Globus pallidus (tissue), 1 donor: ENCODE measurements at places on chromosomes 6 and 20.

DNA sequence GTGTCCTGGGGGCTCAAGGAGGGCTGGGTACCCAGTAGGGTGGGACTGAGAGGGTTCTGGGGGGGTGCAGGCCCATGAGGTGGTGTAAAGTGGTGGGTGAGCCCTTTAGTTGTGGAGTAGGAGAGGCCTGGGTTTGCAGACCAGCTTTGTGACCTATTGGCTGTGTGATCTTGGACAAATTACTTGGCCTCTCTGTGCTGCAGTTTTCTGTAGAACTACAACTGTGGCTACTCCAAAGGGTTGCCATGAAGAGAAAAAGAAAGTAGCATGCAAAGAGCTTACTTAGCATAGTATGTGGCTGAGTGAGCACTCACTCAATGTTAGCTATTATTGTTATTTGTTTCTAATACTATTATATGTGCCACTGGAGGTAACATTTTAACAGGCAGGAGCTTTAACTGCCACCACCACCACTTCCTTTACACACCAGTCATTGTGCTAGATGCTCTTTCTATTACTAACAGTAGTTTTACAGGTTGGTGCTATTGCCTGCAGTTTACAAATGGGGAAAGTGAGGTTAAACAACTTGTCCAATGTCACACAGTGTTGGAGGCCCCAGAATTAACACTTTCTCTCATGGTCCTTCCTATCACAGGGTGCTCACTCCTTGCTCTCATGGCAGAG is 286.8 kb downstream of the DHX35 start:
- no peak for DNase-seq

GRCh38 chr20:41222296-41222695 is 85.0 kb downstream of the PLCG1 start:
- DNase-seq: peak; percentile 95

DNA sequence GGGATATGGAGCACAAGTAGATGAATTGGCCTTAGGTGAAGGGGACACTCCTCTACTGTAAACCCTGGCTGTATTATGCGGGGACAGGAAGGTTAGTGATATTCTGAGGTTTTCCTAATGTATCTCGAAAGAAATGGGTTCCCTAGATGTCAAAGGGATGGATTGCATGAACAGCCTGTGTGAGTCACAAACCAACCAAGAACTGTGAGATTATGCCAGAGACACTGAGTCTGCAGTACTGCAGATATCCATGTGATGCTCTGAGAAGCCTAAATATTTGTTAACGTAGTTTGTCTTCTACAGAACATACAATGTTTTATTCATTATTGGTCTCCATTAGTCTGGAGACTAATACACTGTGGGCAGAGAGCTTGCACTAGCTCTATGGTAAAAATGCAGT is 182.2 kb downstream of the AKAP7 start:
- DNase-seq: no peak

DNA sequence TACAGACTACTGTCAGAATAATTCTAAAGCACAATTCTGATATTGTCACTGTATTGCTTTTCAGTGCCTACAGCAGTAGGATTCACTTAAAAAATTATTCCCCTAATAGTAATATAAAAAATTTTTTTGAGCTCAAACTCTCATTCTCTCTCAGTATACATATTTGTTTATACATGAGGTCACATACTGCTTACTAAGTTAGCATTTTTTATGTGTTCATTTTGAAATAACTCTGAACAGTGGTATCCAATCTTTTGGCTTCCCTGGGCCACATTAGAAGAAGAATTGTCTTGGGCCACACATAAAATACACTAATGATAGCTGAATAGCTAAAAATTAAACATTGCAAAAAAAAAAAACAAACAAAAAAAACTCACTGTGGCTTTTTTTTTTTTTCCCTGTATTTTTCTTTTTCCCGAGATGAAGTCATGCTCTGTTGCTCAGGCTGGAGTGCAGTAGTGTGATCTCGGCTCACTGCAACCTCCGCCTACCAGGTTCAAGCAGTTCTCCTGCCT is 38.6 kb downstream of the ASXL1 start:
- no peak for DNase-seq

GRCh38 chr6:92777146-92777740 is 642.1 kb downstream of the EPHA7 start:
- DNase-seq: peak; percentile 24

DNA sequence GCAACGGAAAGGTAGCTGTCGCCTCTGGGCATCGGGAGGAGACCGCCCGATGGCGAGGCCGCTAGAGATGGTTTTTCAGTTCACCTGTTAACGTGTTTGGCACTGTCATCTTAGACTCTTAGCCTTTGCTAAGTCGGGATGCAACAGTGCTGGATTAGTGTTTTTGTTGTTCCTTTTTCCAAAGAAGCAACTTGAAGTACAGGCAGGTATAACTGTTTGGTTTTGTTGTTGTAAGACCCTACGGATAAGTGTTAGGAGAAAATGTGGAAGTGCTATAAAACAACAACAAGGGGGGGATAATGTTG is 723 bp downstream of the MANEA start:
- no peak for DNase-seq

DNA sequence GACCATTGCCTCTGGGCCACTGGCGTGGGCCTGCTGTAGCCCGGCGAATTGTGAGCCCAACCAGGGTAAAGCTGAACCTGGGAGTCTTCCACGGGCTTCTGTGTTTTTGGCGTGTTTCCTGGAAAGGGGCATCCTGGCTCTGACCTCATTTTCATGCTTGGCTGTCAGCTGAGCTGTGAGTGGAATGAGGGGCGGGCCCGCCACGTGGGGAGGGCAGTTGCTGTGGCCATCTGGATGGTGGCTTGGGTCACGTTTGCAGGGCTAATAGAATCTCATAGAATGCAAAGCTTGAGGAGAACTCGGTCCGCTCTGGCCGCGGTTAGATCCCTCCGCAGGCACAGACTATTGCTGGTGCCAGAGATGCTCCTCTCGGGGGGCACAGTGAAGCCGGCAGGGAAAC is 263.0 kb downstream of the SMOC2 start:
- peak; percentile 26 for DNase-seq

DNA sequence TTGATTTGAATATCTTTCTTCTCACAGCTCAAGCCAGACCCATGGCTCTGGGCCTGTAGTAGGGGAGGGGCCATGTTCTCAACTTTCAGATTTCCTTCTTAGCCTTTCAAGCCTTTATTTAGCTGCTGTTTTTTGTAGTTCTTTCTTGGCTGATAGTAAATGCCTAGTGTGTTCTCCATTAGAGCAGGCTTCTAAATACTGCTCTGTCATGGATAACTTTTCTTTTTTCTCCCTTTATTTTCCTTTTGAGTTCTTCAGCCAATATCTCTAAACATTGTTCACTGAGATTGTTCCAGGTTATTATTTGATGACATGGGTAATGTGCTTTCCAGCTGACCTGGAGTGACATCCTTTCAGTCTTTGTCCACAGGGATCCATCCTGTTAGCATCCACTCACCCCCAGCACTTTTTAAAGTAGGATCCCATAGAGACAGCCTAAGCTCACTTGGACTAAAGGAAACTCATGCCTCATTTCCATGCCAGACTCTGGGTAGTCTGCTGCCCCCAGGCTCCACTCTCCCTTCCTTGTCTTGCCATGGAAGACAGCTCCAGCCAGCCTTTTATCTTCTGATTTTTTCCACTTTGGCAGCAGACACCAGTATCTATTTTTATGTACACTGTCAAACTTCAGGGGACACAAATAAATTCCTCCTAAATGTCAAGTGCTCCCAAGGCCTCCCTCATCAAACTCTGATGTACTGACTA is 645.6 kb downstream of the RNF144B start:
- DNase-seq: peak; percentile 54

GRCh38 chr6:39196673-39197091 is 32.6 kb downstream of the KCNK5 start:
- no peak for DNase-seq

GRCh38 chr6:168968228-168968627 is 285.4 kb downstream of the THBS2 start:
- peak; percentile 31 for DNase-seq

- no peak for DNase-seq
Observed at GRCh38 chr6:156622185-156622584, 155.0 kb upstream of the ARID1B start.

DNA sequence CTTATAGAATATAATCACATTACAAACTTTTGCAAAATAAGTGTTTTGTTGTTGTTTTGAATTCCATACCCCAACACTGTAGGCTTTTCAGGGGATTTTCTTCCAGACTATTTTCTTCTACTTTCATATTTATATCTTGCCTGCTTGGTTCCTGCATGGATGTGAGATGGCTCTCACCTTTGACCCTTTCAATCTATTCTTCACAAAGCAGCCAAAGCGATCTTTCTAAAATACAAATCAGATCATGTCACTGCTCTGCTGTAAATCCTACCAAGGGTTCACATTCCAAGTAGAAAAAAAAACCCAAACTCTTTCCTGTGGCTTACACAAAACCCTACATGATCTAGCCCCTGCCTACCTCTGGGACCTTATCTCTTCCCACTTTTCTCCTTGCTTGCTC is 25.0 kb upstream of the TRPC4AP start:
- DNase-seq: no peak

GRCh38 chr20:58138395-58138794 is 90.1 kb downstream of the ANKRD60 start:
- DNase-seq: no peak

GRCh38 chr6:503610-504362 is 112.2 kb downstream of the IRF4 start:
- no peak for DNase-seq

DNA sequence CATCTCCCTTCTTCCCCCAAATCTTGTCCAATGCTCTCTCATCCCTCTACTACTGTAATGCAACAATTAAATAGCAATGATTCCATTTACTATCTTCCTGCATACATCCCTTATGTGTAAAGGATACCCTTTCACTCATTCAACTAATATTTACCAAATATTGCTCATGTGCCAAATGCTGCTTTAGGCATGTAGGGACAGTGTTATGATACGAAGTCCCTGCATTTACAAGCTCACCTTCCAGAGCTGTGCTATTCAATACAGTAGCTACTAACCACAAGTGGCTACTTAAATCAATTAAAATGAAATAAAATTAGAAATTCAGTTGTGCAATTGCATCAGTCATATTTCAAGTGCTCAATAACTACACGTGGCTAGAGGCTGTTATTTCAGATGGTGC is 41.1 kb downstream of the GMDS start:
- no peak for DNase-seq

- DNase-seq: no peak
Observed at GRCh38 chr20:49631856-49632418, 64.0 kb upstream of the PTGIS start.

- no peak for DNase-seq
Observed at GRCh38 chr6:82894653-82895259, 170.9 kb downstream of the UBE3D start.

DNA sequence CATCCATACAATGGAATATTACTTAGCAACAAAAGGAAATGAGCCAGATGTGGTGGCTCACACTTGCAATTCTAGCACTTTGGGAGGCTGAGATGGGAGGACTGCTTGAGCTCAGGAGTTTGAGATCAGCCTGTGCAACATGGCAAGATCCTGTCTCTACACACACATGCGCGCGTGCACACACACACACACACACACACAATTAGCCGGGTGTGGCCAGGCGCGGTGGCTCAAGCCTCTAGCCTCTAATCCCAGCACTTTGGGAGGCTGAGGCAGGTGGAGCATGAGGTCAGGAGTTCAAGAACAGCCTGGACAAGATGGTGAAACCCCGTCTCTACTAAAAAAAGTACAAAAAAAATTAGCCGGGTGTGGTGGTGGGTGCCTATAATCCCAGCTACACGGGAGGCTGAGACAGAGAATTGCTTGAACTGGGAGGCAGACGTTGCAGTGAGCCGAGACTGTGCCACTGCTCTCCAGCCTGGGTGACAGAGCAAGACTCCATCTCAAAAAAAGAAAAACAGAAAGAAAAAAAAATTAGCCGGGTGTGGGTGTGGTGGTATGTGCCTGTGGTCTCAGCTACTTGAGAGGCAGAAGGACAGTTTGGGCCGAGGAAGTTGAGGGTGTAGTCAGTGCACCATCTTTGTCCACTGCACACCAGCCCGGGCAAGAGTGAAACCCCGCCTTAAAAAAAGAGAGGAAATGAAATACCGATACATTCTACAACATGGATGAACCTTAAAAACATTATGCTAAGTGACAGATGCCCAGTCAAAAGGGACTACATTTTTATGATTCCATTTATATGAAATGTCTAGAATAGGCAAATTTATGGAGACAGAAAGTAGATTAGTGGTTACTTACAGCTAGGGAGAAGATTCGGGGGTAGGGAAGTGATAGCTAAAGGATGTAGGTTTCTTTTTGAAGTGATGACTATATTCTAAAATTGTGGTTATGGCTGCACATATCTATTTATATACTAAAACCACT is 52.5 kb downstream of the RBL1 start:
- no peak for DNase-seq

DNA sequence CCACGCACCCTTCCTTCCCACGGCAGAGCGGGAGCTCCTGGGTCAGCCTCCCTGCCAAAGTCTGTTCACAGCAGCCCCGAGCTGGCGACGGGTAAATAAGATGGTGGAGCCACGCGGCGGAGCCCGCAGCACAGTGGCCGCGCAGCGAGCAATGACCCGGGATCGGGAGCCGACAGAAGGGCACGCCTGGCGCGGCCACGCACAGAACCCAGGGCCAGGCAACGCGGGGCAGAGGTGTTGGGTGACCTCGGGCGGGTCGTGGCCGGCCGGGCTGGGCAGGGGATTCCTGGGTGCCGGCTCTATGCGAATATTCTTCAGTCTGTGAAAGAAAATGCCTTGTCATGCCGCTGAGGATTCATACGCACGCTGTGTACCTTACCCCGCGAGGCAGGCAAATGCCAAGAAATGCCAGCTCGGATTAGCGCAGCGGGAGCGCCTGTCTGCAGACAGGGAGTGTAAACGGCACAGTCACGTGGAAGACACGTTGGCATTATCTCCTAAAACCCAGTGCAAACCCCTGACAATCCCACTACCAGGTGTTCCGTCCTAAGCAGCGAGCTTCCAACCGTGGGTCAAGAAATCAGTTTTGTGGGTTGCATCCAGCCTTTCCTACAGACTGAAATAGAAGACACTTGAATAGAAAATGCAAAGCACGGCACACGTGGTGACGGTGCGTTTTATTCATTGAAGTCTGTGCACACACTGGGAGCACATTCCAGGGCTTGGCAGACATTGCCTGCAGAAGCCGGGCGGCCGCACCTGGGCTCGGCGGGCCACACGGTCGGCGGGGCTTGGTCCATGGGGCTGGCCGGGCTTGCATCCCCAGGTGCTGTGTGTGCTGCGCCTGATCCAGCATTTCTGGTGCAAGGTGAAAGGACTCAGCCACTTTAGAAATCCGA is 18.3 kb downstream of the CHRNA4 start:
- no peak for DNase-seq
